ENCODE measurements at places on chromosomes 16 and 17.

GRCh38 chr16:2966808-2967191 lies 2.3 kb upstream of the PAQR4 start:
- DNase-seq = no peak

DNA sequence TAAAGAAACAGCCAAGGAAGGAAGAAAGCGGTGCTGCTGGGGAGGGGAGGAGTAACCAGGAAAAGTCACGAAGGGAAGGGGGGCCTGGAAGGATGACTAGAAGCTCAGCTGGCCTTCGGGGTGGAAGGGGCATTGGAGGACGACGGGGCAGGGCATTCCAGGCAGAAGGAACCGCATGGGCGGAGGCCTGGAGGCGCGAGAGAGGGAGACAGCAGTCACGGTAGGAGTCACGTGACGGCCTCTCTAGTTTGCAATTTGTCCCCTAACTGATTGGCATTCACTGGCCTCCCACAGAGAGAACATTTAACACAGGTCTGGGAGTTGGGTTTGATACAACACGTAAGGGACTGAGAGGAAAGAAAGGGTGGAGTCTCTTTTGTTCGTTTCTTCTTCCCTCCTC lies 63.9 kb downstream of the RTN4RL1 start:
- no peak for DNase-seq

DNA sequence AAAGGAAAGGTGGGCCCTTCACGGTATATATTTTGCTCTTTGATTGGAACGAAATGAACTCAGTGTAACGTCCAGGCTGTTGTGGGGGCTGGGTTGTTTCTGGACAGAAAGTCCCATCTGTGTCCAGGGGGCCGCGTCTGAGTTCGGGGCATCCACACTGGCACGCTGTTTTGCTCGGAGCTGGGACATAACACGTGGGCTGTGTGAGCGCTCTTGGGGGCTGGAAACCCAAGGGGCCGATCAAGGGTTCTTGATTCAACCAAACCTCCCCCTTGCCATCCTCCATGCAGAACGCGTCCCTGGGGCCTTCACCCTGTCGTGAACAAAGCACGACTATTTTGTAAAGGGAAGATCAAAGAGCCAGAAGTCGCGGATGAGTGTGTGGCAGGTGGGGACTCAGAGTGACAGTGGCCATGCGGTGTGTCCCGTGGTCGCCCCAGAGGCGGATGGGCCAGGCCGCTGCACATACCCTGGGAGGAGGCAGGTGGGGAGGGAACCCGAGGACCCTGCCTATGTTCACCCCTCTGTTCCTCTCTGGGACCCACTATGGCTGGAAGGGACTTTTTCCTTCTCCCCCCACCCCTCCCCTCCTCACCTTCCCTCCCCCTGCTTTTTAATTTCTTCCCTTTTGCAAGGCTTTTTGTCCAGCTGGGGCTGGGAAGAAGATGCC lies 387.2 kb downstream of the SEC14L1 start:
- no peak for DNase-seq

GRCh38 chr16:15487336-15488284 lies 53.2 kb downstream of the BMERB1 start:
- no peak for DNase-seq

GRCh38 chr17:41939044-41939692 lies 8.8 kb downstream of the ODAD4 start:
- DNase-seq = no peak

- DNase-seq = no peak
These were observed 31.9 kb downstream of the GRIN2C start for GRCh38 chr17:74827800-74828199.
